Epithelial cell of prostate (primary cell): ENCODE measurements at places on chromosomes 13 and 19.

- DNase-seq: no peak
Measured at GRCh38 chr13:66117563-66117962, 1112.6 kb downstream of the PCDH9 start.

GRCh38 chr19:17296976-17297375, 6.2 kb downstream of the ABHD8 start:
- no peak for DNase-seq

- DNase-seq: no peak
Measured at GRCh38 chr19:41918653-41919244, 9.5 kb downstream of the ERFL start.

GRCh38 chr13:109840201-109840892, 54.0 kb upstream of the IRS2 start:
- DNase-seq: peak; percentile 51

- no peak for DNase-seq
Measured at GRCh38 chr13:109209526-109209925, 576.9 kb downstream of the IRS2 start.

GRCh38 chr13:33931397-33932311, 113.7 kb downstream of the RFC3 start:
- DNase-seq: no peak

GRCh38 chr19:4071610-4072009, 4.9 kb upstream of the ZBTB7A start:
- no peak for DNase-seq

GRCh38 chr13:42808341-42808940, 27.1 kb downstream of the FAM216B start:
- DNase-seq: no peak
